Activated naive CD4-positive, alpha-beta T cell treated with anti-CD3 and anti-CD28 coated beads, Interleukin-2, amount 50 U/mL, for 16 hours (primary cell): ENCODE measurements at places on chromosomes 7 and 10.

GRCh38 chr10:60323162-60323561 lies 66.5 kb downstream of the ANK3 start:
- no peak for DNase-seq

DNA sequence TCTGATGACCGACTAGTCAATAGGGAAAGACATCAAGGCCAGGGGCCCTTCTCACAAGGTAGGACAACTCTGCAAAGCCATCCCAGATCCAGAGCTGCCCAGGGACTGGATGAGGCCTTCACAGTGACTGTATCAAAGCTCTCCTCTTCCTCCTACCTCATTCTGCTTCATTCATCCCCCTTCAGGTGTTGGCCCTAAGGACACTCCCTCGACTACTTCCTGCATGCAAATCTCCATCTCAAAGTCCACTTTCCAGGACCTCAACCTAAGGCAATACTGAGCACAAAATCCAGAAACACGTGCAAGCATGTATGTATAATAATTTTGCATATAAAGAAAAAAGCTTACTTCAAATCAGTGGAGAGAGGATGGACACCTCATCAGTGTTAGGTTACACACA lies 25.1 kb downstream of the DPY19L1 start:
- DNase-seq = no peak

DNA sequence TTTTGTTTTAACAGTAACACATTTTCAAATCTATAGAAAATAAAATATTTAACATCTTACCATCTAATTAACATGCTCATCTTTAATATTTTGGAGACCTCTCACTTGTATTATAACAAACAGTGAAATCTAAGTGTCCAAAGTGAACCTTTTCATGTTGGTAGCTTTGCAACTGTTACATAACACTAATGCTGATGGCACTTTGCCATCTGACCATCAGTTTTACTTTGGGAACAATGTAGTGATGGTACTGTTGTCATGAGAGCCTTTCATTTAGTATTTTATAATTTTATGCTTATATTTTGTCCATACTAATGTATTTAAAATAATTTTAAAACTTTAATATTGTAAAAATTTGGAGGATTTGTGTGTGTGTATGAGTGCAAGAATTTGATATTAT lies 1017.0 kb upstream of the KCND2 start:
- DNase-seq = no peak

- no peak for DNase-seq
Observed at GRCh38 chr7:103894656-103895596, 94.5 kb downstream of the RELN start.

GRCh38 chr10:7192831-7193361 lies 217.9 kb downstream of the SFMBT2 start:
- DNase-seq = peak; percentile 47

- DNase-seq = no peak
Observed at GRCh38 chr7:131145026-131145425, 182.7 kb upstream of the MKLN1 start.

DNA sequence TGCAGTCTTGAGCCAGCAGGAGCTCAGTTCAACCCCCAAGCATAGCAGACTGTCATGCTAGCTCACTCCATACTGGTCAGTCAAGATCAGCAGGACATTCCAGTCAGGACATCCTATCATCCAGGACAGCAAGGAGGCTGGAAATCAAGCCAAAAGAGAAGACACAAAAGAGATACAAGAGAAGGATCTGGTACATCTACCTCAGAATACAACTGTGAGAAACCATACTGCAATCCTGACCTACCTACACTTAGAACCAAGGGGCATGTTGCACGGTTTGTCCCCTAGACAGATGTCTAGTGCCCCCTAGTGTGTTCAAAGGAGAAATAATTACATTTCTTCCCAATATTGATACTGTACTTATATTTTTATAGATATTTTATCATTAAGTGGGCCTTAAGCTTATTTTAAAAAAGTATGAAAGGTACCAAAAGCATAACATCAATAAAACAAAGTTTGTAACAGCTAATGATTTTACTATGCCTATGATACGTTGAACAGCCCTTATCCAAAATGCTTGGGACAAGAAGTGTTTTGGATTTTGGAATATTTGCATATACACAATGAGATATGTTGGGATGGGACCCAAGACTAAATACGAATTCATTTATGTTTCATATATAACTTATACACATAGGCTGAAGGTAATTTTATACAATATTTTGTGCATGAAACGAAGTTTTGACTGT lies 26.7 kb downstream of the ERCC6 start:
- DNase-seq = no peak
